Esophagus squamous epithelium (tissue), 5 donors: ENCODE measurements at places on chromosomes 6 and 20.

DNA sequence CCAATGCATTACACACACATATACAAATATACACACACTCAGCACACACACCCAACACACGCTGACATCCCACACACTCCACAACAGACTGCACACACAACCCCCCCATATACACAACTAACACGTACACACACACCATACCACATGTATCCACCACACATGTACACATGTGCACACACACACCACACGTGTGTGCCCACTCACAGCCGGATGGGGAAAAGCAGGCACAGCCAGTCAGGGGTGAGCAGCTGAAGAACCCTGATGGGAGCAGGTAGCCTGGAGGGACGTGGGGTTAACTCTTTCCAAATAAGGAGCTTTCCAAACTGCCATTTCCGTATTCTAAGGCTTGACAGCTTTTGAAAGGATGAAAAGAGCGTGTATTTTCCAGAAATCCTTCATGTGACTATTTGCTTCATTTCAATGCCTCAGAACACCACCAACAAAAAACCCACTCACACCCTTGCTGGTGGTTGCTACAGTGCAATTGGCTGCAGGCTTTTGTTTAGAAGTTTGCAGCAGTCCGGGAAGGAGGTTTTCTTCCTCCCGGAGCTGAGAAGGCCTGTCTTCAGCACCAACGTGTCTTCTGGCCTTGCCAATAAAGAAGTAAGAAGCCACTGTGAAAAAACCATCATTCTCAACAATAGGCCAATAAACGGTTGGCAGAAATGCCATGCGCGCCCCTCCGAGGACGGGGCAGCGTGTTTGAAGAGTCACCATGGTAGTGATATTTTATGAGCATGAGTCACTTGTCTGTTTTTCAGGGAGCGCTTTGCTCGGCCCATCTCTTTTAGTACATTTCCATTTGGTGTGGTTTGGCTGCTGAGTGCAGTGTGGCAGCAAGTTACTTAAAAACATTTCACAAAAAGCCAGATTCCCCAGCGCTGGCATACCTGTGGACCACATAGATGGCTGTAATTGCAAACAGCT, 131.3 kb upstream of the GMDS start:
- H3K27ac ChIP-seq: peak overlapping the region; percentile 9
- no peak for DNase-seq
- H3K4me3 ChIP-seq: no peak overlapping the region
- no peaks in the 10 kb centered on the region for H3K36me3 ChIP-seq
- no peaks in the 10 kb centered on the region for H3K4me1 ChIP-seq
- no peaks in the 10 kb centered on the region for H3K27me3 ChIP-seq

GRCh38 chr6:47308198-47308517, 1.5 kb downstream of the TNFRSF21 start:
- peak overlapping the region; percentile 81 for H3K4me3 ChIP-seq
- H3K36me3 ChIP-seq: no peaks in the 10 kb centered on the region
- H3K27me3 ChIP-seq: no peaks in the 10 kb centered on the region
- DNase-seq: no peak

- no peaks in the 10 kb centered on the region for H3K4me1 ChIP-seq
- peaks cover 5% of the 10 kb centered on the region for H3K36me3 ChIP-seq
- no peak for DNase-seq
- no peak overlapping the region for H3K27ac ChIP-seq
- no peak overlapping the region for H3K4me3 ChIP-seq
Measured at GRCh38 chr6:147563472-147563871, 55.0 kb downstream of the SAMD5 start.

GRCh38 chr20:37144856-37145404, 34.2 kb upstream of the RPN2 start:
- H3K27me3 ChIP-seq: no peaks in the 10 kb centered on the region
- no peaks in the 10 kb centered on the region for H3K4me1 ChIP-seq
- no peaks in the 10 kb centered on the region for H3K36me3 ChIP-seq
- no peak overlapping the region for H3K27ac ChIP-seq

- no peaks in the 10 kb centered on the region for H3K4me1 ChIP-seq
- no peak overlapping the region for H3K4me3 ChIP-seq
- no peak overlapping the region for H3K27ac ChIP-seq
- H3K27me3 ChIP-seq: peaks cover under 1% of the 10 kb centered on the region
Measured at GRCh38 chr6:168089186-168090063, 10.4 kb upstream of the FRMD1 start.

DNA sequence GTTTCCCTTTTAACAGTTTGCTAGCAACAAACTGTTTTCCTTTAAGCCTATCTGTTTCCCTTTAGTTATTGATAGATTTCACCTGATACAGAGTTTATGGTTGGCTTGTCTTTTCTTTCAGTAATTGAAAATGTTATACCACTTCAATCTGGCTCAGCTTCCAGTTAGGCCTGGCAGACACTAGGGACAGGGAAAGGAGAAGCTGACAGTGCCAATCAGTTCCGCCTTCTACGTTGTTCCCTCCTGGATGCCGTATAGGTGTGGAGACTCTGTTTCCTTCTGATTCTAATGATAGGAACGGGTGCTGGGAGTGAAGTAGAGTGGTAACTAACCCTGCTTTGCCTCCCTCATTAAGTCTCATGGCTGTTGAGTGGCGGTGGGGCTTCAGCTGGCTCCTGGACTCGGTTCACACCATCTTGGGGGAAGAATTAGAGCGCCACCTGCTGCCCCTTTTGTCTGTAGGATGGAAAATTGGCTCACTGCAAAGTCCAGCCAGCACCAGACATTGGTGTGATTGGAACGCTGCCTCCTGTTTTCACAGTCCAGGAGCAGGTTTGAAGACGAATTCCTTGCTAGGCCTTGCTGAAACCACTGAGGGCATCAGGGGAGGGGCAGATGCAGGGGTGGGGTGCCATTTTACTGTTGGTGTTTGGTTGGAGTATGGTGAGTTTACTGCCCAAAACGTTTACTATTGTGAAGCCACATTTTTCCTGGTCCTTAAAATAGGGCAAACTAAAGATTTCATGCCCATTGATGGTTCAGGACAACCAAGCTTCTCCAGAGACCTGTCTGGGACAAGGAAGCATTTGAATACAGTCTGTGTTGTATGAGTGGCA, 1729.5 kb downstream of the GRIK2 start:
- no peak for DNase-seq
- H3K4me1 ChIP-seq: no peaks in the 10 kb centered on the region
- H3K27me3 ChIP-seq: no peaks in the 10 kb centered on the region
- H3K36me3 ChIP-seq: no peaks in the 10 kb centered on the region

- H3K4me1 ChIP-seq: peaks cover 14% of the 10 kb centered on the region
- DNase-seq: no peak
- no peak overlapping the region for H3K27ac ChIP-seq
- no peak overlapping the region for H3K4me3 ChIP-seq
- H3K36me3 ChIP-seq: peaks cover 75% of the 10 kb centered on the region
- H3K27me3 ChIP-seq: no peaks in the 10 kb centered on the region
Measured at GRCh38 chr6:44255105-44255808, 2.1 kb downstream of the SLC35B2 start.

DNA sequence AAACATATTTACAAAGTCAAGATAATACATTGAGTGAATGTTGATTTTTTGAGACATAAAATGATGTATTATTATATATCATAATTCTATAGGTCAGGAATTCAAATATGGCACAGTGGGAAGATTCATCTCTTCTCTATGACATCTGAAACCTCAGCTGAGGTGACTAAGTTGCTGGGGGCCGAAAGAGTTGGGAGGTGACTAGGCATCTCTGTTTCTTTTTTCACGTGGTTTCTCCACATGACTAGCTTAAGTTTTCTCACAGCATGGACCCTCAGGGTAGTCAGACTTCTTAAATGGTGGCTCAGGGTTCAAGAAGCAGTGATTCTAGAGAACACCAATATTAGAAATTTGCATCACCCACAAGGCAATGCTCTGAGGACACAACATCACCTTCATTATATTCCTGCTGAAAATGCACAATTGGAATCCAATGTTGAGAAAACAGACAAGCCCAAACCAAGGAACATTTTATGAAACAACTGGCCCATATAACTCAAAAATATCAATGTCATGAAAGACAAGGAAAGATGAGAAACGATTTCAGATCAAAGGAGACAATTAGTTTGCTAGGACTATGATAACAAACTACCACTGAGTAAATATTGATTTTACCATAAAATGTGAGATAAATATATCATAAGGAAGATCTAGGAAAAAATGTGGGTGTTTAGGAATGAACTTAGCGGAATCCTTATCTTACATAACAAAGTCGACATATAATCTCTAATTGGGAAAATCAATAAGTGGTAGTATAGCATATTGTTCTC, 273.3 kb upstream of the IRAK1BP1 start:
- no peaks in the 10 kb centered on the region for H3K27me3 ChIP-seq
- no peak overlapping the region for H3K27ac ChIP-seq
- no peak overlapping the region for H3K4me3 ChIP-seq
- H3K4me1 ChIP-seq: no peaks in the 10 kb centered on the region

- H3K27me3 ChIP-seq: no peaks in the 10 kb centered on the region
- H3K36me3 ChIP-seq: no peaks in the 10 kb centered on the region
- no peak overlapping the region for H3K27ac ChIP-seq
Measured at GRCh38 chr6:116012471-116012949, 48.2 kb downstream of the FRK start.

GRCh38 chr20:23782366-23782983, 31.7 kb upstream of the CST1 start:
- DNase-seq: no peak
- H3K4me3 ChIP-seq: no peak overlapping the region
- peaks cover 12% of the 10 kb centered on the region for H3K27me3 ChIP-seq

DNA sequence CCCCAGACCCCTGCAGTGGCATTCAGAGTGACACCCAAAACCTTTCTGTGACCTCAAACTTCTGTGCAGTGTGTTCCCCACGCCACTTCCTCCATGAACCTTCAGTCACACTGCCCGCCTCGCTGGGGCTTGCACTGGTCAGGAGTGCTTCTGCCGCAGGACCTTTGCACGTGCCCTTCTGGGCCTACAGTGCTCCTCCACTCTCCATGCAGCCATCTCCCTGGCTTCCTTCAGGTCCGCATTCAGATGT, 27.1 kb downstream of the SYNJ2 start:
- no peaks in the 10 kb centered on the region for H3K36me3 ChIP-seq
- no peak for DNase-seq
- H3K27ac ChIP-seq: peak overlapping the region; percentile 18
- no peak overlapping the region for H3K4me3 ChIP-seq

GRCh38 chr20:34824806-34825529, 483 bp downstream of the NCOA6 start:
- no peaks in the 10 kb centered on the region for H3K36me3 ChIP-seq
- peak overlapping the region; percentile 93 for H3K4me3 ChIP-seq
- no peak for DNase-seq
- H3K27ac ChIP-seq: peak overlapping the region; percentile 98

GRCh38 chr6:24926192-24926591, 9.6 kb downstream of the RIPOR2 start:
- H3K27ac ChIP-seq: no peak overlapping the region
- peaks cover 11% of the 10 kb centered on the region for H3K4me1 ChIP-seq
- H3K27me3 ChIP-seq: no peaks in the 10 kb centered on the region
- H3K4me3 ChIP-seq: no peak overlapping the region

DNA sequence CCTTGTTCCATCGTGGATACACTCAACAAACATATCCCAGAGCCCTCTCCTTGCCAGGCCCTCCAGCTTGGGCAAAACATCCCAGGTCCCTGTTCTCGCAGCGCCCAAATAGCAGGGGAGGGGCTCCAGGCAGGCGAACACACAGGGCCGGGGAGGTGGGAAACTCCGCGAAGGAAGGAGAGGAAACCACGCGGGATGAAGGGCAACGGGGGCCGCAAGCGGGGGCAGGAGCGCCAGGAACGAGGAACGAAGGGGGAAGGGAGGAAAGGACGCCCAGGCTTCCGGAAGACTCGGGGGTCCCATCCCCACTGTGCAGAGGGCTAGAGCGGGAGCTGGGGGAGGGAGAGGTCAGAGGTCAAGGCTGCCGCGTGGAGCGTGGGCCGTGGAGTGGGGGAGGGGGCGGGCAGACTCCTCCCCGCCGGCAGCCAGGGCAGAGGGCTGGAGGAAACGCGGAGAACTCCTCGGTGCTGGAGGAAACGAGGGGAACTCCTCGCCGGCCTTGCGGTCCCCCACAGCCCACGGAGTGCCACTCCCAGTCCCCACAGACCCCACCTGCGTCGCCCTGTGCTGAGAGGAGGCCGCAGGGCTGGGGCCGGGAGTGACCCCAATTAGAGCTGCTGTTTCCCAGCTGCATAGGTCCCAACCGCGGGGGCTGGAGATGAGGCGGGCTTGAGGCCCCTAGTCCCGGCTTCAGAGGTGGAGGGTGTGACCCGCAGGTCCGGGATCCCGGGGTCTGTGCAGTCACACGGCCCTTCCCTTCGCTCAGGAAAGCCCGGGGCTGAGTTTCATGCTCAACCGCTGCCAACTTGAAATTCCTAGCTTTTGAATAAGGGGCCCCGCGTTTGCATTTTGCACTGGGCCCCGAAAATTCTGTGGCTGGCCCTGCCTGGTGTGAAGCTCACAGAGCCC, 1.2 kb upstream of the RBM38 start:
- no peaks in the 10 kb centered on the region for H3K27me3 ChIP-seq
- H3K27ac ChIP-seq: peak overlapping the region; percentile 92
- H3K4me3 ChIP-seq: peak overlapping the region; percentile 40
- H3K36me3 ChIP-seq: no peaks in the 10 kb centered on the region
- peaks cover 34% of the 10 kb centered on the region for H3K4me1 ChIP-seq

- DNase-seq: no peak
- H3K27ac ChIP-seq: no peak overlapping the region
- H3K4me1 ChIP-seq: no peaks in the 10 kb centered on the region
- no peak overlapping the region for H3K4me3 ChIP-seq
- peaks cover 77% of the 10 kb centered on the region for H3K36me3 ChIP-seq
- H3K27me3 ChIP-seq: no peaks in the 10 kb centered on the region
Measured at GRCh38 chr6:132790450-132790849, 8.0 kb downstream of the SLC18B1 start.

DNA sequence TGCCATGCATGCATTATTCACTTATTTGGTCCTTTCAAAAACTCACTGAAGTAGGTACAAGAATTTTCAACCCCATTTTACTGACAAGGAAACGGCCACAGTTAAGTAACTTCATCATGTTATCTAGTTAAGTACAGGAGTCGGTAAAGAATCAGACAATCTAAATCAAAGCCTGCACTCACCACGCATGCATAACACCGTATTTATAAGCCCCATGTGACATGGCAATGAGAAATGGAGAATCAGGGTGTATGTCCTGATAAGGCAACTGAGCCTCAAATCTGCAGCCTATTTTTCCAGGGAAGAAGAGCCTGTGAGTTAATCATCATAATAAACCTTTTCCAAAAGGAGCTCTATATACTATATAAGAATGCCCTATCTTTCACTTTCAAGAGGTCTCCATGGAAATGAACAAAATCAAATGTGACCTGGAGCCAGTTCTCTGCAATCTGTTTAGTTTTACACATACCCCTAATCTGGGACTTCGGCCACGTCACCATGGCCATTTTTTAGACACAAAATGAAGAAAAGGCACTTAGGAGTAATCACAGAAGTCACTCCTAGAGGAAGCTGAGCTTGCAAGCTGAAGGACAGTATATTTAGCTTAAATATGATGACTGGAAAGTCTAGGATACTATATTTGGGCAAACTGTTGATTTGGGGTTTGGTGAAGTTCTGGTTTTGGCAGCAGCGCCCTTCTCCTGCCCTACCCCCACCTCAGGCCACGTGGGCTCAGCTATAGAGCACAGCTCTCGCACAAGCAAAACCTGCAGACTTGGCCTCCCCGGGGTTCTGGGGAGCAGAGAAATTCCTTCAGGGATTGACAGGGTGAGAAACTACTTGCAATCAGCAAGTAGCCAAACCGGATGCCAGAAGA, 19.2 kb downstream of the TRAM2 start:
- H3K4me1 ChIP-seq: peaks cover 29% of the 10 kb centered on the region
- H3K27me3 ChIP-seq: no peaks in the 10 kb centered on the region
- H3K4me3 ChIP-seq: no peak overlapping the region
- peak overlapping the region; percentile 68 for H3K27ac ChIP-seq
- DNase-seq: no peak

- DNase-seq: no peak
- no peaks in the 10 kb centered on the region for H3K27me3 ChIP-seq
- H3K4me1 ChIP-seq: no peaks in the 10 kb centered on the region
- H3K27ac ChIP-seq: no peak overlapping the region
- no peaks in the 10 kb centered on the region for H3K36me3 ChIP-seq
- no peak overlapping the region for H3K4me3 ChIP-seq
Measured at GRCh38 chr6:136232701-136233100, 17.4 kb downstream of the MTFR2 start.
